ENCODE measurements at places on chromosomes 5 and 9.

GRCh38 chr5:140219068-140219991 lies 44.3 kb downstream of the CYSTM1 start:
- DNase-seq = no peak

DNA sequence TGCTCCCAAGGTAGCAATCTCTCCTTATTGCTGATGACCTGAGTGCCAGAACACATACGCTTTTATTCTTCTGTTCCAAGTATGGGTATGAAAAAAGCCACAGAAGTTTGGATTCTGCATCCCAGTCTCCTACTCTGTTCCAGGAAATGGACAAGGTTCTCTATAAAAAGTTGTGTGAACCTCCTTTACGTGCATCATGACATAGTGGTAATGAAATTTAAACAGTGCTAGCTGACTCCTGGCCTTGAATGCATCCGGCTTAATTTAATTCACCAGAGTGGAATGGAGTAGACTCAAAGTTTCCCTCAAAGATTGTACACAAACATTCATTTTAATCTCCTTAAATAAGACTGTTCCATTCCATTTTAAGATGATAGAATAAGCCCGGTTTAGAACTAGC lies 68.9 kb downstream of the LURAP1L start:
- DNase-seq = no peak

GRCh38 chr5:54956922-54957321 lies 28.5 kb downstream of the ESM1 start:
- DNase-seq = no peak

DNA sequence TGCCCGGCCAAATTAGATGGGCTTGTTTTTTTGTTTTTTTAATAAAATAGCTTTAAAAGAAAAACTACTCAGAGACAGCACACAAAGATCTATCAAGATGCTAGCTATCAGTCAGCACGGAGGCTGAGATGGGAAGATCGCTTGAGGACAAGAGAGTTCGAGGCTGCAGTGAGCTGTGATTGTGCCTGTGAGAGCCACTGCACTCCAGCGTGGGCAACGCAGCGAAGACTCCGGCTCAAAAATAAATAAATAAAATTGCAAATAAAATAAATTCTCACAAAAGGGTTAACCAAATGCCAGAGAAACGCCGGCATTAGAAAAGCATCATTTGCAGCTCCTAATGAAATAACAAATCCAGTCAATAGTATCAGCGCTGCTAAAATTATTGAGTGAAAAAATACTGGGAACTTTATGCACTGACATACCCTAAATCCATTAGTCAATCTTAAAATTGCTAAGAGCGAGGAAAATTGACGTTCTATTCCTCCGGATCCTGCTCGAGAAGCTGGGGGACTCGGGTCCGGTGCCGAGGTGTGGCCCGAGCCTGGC lies 681 bp downstream of the CPLANE1 start:
- peak; percentile 8 for DNase-seq

DNA sequence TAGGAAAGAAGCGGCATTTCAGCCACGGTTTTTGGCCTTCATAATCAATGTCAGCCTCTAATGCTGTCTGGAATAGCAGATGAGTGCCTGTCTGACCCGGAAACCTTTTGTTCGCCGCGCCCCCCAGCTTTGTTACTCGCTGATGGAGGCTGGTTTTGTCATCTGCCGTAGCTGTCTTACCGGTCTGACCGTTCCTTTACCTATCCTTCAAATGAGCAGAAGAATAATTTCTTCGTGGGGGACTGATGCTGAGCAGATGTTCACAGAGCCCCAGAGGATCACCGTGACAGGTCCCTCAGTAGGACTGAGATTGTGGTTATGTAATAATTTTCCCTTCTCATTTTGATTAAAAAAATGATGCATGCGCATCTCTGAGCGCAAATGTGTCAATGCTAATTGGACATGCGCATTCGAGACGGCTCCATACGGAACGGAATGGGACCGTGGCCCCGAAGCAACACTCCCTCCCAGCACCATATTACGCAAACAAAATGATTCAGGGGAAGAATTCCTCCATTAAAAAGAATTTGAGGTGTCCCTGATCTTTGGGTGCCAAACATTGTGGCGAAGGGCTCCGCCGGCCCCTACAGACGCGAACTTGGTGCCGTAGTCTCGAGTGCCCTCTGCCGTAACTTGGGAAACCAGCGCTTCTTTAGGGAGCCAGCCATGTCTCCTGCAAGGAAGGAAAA lies 27.6 kb downstream of the TLX3 start:
- peak; percentile 59 for DNase-seq

DNA sequence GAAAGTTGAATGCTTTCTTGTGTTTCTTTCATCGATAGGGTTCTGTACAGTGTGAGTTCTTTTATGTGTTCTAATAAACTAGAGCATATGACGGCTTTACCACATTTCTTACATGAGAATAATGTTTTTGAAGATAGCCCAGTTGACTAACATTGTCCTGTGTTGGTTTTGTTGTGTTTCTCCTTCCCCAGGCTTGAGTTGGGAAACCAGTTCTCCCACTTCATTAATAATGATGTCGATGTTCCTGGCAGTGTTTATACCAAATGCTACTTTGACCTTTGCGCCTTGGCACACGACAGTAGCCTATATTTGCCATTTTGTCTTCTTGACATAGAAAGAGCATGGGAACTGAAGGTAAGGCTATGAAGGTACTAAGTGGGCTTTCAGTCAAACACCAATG lies 14.4 kb upstream of the ZNF782 start:
- DNase-seq = no peak

DNA sequence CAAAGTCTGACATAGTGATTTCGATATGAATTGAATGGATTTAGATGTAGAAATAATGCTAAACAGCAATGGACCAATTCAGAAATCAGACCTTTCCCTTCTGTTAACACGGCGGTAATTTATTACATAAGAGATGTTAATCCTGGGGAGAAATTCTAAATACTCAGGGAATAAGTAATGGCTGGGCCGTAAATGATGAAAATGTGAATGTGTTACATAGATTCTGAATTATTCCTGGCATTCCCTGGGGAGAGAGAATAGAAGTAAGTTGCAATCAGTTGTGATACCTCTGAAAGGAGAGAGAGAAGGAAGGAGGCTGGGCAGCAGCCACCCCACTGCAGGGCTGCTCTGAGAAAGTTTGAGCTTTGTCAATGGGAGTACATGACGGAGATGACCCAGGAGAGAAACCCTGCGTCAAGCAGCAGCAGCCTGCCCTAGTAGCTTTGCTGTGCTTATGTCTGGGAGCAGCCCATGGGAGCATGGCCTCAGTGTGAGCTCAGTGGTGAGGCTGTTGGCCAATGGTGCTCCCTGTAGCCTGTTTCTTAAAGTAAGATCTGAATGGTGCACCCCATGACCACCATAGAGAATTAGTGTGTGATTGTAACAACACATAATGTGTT lies 420.1 kb downstream of the MTRR start:
- DNase-seq = no peak

DNA sequence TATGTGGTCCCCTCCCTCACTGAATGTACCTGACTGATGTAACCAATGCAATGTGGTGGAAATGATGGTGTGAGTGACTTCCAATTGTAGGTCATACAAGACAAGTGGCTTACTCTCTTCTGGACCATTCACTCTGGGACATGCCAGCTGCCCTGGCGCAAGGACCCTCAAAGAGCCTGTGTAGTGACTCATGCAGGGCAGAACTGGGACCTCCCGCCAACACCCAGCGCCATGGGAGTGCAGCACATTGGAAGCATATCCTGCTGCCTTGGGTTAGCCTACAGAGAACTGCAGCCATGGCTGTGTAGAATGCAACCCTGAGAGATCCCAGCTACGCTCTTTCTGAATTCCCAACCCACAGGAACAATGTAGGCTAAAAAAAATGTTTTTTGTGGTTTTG lies 90.0 kb upstream of the PANK3 start:
- DNase-seq = no peak
